Stimulated activated CD8-positive, alpha-beta memory T cell treated with anti-CD3 and anti-CD28 coated beads, Interleukin-7, amount 100 ng/mL, for 1 hour (primary cell): ENCODE measurements at places on chromosomes 7 and 10.

DNA sequence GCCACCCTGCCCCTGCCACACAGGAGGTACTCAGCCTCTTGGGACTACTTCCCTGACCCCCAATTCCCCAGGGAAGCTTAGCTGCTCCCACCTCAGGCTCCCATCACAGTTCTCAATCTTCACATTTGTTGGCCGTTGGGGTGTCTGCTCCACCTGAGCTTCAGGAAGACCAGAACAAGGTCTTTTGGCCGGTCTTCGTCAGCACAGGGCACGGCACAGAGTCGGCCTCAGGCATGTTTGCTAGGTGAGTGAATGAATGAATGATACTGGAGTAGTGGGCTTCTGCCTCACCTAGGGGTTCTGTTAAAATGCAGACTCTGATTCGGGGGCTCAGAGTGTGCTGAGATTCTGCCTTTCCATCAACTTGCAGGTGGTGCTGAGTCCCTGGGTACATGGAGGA is 20.3 kb downstream of the GPRIN2 start:
- DNase-seq, result no peak

DNA sequence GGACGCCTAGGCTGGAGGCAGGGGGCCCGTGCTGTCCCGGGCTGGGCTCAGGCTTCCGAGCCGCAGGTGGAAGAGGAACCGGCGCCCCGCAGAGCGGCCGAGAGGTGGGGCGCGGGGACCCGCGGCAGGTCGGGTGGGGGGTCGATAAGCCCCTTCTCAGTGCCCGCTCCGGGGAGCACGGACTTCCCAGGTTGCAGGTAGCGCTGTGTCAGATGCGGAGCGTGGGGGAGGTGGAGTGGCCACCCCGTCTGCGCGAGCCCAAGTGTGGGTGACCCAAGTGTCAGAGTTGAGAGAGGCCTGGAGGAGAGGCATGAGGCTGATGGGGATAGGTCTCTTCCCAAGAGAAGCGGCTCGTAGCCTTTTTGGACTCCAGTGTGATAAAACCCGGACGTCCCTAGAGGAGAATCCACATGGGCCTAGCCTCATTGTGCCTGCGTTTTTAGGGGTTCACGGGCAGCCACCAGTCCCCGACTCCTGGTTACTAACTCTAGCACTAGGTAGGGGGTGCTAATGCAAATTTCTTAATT is 580 bp downstream of the EEPD1 start:
- DNase-seq, result no peak

DNA sequence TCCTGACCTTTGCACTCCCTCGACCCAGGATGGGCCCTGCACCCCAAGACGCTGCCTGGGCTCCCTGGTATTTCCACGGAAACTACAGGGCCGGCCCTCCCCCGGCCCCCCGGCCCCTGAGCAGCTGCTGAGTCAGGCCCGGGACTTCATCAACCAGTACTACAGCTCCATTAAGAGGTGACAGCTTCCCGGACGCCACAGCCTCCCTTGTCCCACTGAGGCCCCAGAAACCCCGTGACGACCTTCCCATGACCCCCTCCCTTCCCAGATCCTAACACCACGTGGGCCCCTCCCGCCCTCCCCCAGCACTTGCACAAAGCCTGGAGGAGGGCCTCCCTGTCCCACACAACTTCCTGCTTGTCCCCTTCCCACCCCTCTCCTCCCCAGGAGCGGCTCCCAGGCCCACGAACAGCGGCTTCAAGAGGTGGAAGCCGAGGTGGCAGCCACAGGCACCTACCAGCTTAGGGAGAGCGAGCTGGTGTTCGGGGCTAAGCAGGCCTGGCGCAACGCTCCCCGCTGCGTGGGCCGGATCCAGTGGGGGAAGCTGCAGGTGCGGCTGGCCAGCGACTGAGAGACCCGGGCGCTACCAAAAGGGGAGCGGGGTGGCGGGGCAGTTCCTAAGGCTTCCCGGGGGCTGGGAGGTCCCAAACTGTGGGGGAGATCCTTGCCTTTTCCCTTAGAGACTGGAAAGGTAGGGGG is 5.7 kb downstream of the NOS3 start:
- no peak for DNase-seq

GRCh38 chr7:155545348-155545747 is 1.0 kb downstream of the CNPY1 start:
- DNase-seq, result no peak

- DNase-seq, result no peak
These were observed 122.6 kb downstream of the KMT2C start for GRCh38 chr7:152313217-152313616.

GRCh38 chr7:46912692-46913091 is 669.2 kb downstream of the TNS3 start:
- DNase-seq, result no peak

DNA sequence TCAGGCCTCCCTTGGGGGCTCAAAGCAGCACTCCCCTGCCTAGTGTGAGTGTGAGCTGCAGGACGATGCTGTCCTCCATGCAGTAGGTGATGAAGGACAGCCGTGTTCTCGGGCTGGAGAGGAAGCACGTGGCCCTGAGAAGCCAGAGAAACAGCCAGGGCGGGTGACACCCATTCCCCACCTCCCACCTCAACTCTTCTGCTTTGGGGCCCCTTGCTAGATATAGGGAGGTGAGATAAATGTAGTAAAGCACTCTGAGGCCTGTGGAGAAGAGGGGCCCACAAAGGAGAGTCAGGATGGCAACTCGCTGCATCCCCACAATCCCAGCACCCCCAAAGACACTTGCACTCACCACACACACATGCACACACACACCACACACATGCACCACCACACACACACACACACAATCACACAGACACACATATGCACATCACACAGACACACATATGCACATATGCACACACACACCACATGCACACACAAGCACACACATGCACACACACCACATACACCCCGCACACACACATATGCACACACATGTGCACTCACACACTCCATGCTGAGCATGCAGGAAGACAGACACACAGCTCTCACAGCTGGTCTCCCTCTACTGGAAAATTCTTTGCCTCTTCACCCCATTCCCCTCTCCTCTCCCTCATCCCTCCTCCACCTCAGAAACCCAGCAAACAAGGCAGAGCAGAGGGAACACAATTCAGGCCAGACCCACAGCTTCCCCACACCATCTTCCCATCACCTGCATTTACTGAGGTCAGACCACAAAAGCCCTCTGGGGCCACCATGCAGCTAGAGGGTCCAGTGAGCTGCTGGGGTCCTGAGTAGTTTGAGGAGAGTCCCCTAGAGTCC is 30.5 kb downstream of the ANXA8 start:
- no peak for DNase-seq

DNA sequence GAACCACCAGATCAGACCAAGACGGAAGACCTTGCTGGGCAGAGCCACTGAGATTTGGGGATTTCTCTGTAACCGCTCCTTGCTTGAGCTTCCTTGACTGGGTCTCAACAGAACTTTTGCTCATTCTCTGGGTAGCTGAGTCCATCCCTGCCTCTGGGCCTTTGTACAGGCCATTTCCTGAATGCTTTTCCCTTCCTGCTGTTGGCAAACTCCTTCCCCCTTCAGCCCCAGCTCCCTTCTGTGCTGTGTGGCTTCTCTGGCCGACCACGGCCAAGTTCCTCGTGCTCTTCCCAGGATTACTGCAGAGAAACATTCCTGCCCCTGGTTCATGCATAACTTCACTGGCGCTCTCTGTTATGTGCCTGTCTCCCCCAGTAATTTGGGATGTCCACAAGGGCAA is 150.5 kb upstream of the GPR26 start:
- no peak for DNase-seq

DNA sequence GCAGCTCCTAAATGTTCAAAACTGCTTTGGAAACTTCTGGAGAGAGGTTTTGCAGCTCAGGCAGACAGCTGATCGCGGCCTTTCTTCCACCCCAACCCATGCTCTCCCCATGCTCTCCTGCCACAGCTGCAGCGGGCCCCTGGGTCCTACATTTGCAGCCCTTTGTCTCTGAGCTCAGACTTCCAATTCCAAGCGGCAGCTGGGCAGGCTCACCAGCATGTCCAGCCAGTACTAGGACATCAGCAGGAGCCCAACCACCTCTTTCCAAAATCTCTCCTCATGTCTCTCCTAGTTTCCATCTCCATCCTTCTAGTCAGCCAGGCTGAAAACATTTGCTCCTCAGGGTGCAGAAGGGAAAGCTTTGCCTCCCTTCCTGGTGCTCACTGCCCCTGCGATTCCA is 6.0 kb downstream of the LEP start:
- no peak for DNase-seq

DNA sequence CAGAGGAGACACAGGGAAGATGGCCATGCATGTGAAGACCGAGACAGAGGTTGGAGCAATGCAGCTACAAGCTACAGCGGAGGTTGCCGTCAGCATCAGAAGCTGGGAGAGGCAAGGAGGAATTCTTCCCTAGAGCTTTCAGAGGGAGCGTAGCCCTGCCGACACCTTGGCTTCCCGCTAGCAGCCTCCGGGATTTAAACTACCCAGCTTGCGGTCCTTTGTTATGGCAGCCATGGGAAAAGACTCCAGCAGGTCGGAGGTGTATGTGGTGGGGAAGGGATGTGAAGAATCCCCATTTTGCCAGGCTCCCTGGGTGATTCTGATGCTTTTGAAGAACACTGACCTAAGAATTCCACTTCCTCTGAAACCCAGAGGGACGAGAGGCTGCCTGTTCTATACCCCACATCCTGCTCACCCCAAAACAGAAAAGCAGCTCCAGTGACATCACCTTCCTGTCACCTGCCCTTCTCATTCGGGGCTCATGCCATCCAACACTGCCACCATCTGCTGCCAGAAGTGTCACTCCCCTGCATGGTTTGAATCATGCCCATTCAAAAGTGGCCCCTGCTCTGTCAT is 3.3 kb upstream of the SEPHS1 start:
- no peak for DNase-seq

GRCh38 chr7:49788455-49789059 is 15.1 kb downstream of the VWC2 start:
- no peak for DNase-seq

DNA sequence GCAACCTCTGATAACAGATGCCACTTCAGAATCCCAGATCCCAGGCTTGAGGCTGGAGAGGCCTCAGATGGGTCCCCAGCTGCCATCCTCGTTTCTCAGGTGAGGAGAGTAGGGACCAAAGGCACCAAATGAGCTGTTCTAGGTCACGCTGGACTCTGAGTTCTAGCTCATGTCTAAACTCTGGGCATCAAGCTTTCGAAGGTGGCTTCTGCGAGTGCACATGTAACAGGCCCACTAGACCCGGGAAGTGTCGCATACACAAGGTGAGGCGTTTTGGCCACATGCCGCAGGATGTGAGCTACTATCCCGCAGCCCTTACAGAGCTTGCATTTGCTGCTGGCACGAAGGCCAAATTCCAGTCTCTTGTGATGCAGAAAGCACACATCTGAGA is 355.1 kb upstream of the SHH start:
- no peak for DNase-seq

DNA sequence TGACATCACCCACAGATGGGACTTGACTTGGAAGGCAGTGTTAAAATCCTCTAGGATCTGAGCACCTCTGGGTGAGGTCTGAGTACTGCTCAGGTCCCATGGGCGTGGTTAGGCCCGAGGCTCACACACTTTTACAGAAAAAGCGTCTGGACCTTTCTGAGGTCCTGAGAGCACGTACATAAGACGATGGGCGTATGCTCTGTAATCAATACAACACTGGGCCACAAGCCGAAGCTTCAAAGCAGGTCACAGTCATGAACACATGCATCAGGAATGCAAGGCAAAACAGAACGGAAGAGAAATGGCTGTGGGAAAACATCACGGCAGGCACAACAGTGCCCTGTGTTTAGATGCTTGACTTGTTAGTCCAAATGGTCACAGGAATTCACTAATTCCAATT is 112.2 kb downstream of the LARP4B start:
- no peak for DNase-seq

GRCh38 chr10:86666538-86666937 is 1.8 kb upstream of the LDB3 start:
- DNase-seq, result no peak

DNA sequence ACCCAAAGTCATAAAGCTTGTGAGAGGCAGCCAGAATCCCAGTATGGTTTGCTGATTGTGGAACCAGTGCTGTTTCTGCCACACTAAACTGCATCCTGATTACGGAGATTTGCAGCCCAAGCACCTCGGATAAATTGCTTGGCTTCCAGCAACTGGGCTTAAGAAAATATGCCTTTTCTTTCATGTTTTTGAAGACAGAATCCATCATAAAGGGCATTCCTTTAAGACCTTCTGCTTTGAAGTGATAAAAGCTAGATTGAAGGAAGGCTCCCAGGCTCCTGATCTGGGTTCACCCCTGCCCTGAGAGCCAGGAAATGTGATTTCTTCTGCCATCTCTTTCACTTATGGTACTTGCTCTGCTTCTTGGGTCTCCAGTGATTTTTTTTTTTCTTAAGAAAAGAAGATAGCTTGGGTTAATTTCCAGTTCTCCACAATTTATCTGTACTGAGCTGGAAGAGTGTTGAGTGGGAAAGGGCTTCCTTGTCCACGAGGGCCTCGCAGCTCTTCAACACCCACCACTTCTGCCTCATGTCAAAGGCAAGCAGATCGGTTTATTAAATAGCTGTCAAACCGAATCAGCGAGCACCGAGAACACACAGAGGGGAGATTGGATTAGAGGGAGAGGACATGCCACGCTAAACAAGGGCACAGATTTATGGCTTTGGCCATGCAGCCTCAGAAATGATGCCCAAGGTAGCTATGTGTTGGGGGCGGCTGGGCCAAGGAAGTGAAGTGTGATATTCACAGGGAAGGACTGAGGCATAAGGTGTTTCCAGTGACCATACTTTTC is 94.9 kb upstream of the TBX20 start:
- no peak for DNase-seq

DNA sequence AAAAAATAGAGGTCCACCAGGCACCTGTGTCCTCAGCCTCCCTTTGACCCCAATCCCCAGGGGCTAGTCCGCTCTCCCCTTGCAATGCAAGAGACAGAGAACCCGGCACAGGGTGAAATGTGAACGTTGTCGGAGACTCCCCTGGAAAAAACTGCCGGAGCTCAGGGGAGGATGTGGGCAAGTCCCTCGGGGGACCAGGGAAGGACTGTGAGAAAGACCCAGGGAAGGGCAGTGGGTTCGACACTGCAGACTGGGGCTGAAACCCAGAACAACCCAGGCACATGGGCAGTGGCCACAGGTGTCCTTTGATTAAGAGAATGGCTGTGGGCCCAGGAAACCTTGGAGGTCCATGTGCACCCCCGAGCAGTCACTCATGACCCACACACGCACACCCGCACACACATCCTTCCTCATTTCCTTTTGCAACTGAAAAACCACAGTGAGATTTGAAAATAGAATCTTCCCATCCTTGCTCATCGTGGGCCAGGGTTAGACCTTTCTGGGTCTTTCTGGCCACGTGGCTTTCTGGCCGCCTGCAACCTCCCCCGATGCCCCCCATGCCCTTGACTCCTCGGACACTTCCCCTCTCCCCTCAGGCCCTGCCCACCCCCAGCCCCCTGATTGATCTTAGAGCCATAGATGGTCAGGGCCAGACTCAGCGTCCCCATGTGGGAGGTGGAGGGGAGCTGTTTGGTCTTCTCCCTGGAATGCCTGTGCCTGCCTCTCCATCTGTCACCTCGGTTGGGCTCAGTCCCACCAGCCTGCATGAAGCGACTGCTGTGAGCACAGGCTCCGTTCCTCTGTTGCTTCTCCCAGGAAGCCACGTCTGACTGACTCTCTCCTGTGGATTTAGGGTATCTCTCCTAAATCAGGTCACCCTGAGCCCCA is 7.9 kb downstream of the LAT2 start:
- no peak for DNase-seq
